Neural crest cell (in vitro differentiated cells): ENCODE measurements at places on chromosomes 5 and 9.

- peak overlapping the region; percentile 92 for H3K4me3 ChIP-seq
These were observed 1.2 kb downstream of the ZCCHC9 start for GRCh38 chr5:81302596-81302995.

DNA sequence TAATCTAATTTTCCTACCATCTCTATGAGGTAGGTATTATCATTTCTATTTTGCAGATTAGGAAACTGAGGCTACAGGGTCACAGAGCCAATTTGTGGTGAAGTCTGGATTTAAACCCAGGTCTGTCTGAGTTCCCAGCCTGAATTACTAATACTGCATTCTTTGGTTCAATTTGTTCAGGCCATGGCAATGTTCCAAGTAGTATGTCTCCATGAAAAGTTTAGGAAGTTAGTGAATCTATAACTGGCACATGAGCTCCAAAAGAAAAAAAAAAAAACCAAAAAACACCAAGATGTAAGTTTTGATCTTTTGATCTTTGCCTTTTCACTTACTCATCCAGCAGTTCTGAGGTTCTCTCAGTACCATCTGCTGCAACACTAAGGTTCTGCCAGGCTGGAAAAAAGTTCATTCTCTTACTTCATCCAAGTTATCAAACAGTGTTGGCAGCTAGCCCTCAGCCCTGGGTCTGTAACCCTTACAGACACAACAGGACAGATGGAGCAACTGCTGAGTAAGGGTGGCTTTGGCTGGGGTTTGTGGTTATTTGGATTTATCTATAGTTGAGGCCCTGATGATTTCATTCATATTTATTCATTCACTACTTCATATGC is 4.4 kb upstream of the TMEM268 start:
- no peak overlapping the region for H3K4me3 ChIP-seq
- no peaks in the 10 kb centered on the region for H3K27me3 ChIP-seq
- DNase-seq = no peak
- H3K36me3 ChIP-seq = peaks cover 3% of the 10 kb centered on the region

- H3K36me3 ChIP-seq = no peaks in the 10 kb centered on the region
- no peak overlapping the region for H3K4me3 ChIP-seq
- peaks cover 28% of the 10 kb centered on the region for H3K4me1 ChIP-seq
- no peak overlapping the region for H3K27ac ChIP-seq
These were observed 6.4 kb upstream of the SMIM32 start for GRCh38 chr5:136199408-136199807.

DNA sequence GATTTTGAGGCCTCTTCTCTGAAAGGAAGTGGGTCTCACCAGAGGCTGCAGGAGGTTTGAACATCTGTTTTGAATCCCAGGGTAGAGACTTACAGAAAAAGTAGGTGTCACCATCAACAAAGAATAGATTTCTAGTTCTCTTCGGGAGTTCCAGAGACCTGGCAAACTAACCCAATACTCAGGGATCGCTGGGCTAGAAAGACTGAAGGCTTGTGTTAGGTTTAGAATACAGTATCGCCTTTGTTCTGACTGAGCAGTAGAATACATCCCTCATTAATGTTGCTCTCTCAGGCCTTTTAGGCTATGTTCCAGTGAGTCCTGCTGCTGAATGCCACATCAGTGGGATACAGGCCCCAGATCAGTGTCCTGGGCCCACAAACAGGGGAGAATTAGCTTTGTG is 27.2 kb downstream of the RUSC2 start:
- DNase-seq = no peak
- no peak overlapping the region for H3K27ac ChIP-seq
- no peaks in the 10 kb centered on the region for H3K36me3 ChIP-seq
- no peaks in the 10 kb centered on the region for H3K27me3 ChIP-seq
- peaks cover 40% of the 10 kb centered on the region for H3K4me1 ChIP-seq

DNA sequence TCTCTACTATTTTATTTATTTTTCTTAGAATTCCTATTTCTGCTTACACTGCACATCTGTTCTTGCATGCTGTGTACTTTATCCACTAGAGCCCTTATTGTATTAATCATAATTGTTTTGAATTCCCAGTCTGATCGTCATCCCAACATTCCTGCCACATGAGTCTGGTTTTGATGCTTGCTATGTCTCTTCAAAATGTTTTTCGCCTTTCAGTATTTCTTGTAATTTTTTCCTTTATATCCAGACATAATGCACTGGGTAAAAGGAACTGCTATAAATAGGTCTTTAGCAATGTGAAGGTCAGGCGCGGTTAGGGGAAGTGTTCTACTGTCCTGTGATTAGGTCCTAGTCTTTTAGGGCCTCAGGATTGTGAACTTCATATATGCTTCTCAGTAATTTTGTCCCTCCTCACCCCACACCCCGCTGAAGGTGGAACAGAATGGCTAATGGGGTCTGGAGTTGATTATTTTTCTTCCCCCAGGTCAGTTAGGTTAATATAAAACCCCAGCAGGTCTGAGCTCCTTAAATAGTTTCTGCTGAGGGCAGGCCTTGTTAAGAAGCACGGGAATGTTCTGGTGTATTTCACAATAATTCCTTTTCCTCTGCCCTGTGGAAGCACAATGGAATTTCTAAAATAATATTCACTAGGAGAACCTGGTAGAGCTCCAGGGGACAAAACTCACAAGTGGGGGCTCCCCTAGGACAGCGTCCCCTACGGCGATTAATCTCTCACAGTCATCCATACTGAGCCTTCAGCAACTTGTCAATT is 146.6 kb upstream of the TUT7 start:
- no peak for DNase-seq
- no peak overlapping the region for H3K27ac ChIP-seq
- no peaks in the 10 kb centered on the region for H3K27me3 ChIP-seq

GRCh38 chr9:94826044-94826443 is 99.5 kb downstream of the AOPEP start:
- no peak overlapping the region for H3K27ac ChIP-seq
- H3K36me3 ChIP-seq = peaks cover 28% of the 10 kb centered on the region
- peak overlapping the region; percentile 24 for H3K4me3 ChIP-seq
- no peaks in the 10 kb centered on the region for H3K27me3 ChIP-seq
- H3K4me1 ChIP-seq = peaks cover 58% of the 10 kb centered on the region
- no peak for DNase-seq
